Left ventricle myocardium inferior (tissue), 1 donor: ENCODE measurements at places on chromosomes 2 and 18. TPM values are rescaled to one million over a fixed set of nuclear protein-coding genes. Genes with fewer than 3 reads are reported as not detected.

- H3K27ac ChIP-seq = no peak overlapping the region
- no peak overlapping the region for H3K4me3 ChIP-seq
- no peaks in the 10 kb centered on the region for H3K27me3 ChIP-seq
- H3K36me3 ChIP-seq = no peaks in the 10 kb centered on the region
- H3K4me1 ChIP-seq = peaks cover 19% of the 10 kb centered on the region
Observed at GRCh38 chr2:174624895-174625430, 27.4 kb upstream of the WIPF1 start.

DNA sequence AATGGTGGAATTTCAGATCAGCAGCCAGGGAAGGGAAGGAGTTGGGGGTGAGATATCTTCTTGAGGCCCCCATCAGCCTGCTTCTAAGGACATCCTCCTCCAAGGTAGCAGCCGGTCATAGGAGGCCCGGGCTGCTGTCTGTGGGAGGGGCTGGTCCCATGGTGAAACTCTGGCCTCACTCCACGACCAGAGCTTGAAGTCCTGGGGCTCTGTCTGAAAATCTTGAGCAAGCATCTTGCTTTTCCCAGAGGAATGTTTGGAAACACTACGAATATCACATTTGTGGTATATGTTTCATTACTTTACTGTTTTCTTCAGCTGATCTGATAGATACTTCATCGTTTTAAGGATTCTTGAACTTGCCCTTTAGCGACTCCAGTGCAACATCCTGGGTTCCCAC lies 103.7 kb downstream of the CTAGE1 start:
- H3K36me3 ChIP-seq = no peaks in the 10 kb centered on the region
- H3K4me3 ChIP-seq = no peak overlapping the region
- H3K27me3 ChIP-seq = no peaks in the 10 kb centered on the region
- no peak overlapping the region for H3K27ac ChIP-seq
- H3K4me1 ChIP-seq = peaks cover 8% of the 10 kb centered on the region

Gene DES
- 15,954 TPM for total RNA-seq

DNA sequence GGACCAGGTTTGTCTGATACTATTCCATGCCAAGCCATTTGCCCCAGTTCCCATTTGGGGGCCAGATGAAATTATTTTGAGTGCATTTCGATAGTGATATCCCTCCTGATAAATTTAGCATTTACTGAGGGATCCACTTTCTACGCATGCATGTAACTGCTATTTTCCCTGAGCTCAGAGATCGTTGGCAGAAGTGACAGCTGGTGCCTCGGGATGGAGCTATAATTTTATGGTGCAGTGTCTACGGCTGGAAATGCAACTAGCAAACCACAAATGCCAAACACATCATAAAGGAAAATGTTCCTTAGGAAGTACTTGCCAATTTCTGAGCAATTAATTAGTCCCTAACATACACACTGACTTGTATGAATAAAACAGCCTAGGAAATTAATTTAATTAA lies 254.8 kb downstream of the SLC8A1 start:
- no peak overlapping the region for H3K4me3 ChIP-seq
- H3K36me3 ChIP-seq = no peaks in the 10 kb centered on the region
- DNase-seq = no peak
- H3K4me1 ChIP-seq = peaks cover 46% of the 10 kb centered on the region

Gene PNKD
- 75.4 TPM for total RNA-seq

- no peaks in the 10 kb centered on the region for H3K36me3 ChIP-seq
- H3K4me1 ChIP-seq = peaks cover 15% of the 10 kb centered on the region
- H3K27me3 ChIP-seq = peaks cover 3% of the 10 kb centered on the region
- no peak overlapping the region for H3K4me3 ChIP-seq
- no peak overlapping the region for H3K27ac ChIP-seq
Observed at GRCh38 chr2:201955702-201956141, 77.9 kb upstream of the FZD7 start.

DNA sequence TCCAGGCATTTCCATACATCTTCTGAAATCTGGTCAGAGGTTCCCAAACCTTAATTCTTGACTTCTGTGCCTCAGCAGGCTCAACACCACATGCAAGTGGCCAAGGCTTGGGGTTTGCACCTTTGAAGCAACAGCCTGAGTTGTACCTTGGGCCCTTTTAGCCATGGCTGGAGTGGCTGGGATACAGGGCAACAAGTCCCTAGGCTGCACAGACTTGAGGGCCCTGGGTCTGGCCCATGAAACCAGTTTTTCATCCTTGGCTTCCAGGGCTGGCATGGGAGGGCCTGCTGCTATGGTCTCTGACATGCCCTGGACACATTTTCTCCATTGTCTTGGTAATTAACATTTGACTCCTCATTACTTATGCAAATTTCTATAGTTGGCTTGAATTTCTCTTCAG lies 988.8 kb upstream of the CNTNAP5 start:
- H3K4me3 ChIP-seq = no peak overlapping the region
- no peaks in the 10 kb centered on the region for H3K36me3 ChIP-seq
- H3K27ac ChIP-seq = no peak overlapping the region
- no peak for DNase-seq
- no peaks in the 10 kb centered on the region for H3K4me1 ChIP-seq

Gene SH3YL1
- total RNA-seq = 9.8 TPM

Gene PDE1A
- total RNA-seq = 17.3 TPM

DNA sequence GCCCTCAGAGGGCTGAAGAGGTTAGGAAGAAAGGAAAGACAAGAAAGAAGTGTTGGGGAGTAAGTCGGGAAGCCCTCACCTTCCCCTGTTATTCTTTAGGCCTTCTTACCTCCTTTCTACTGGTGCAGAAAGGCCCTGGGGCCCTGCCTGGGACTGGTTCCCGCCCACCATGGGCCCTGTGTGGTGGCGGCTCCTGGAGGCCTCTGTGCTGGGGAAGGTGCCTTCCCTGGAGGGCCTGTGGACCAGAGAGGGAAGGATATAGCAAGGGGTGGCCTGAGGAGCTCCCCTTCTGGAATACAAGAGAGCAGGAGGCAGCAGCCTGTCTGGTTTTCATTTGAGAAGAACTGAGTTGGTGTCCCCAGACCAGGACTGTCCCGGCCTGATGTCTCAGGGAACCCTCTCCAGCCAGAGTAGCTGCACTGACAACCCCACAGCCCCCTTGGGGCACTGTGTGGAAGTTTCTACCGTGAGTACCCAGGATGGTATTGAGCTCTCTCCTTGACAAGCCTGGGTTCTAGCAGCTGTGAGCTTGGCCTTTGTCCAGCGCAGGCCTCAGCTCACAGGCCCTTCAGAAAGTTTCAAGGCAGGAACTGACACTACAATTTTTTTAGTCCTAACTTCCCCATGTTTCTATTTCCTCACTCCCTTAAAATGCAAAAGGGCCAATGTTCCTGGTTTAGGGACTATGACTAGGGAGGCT lies 47.1 kb downstream of the EFR3B start:
- no peak overlapping the region for H3K27ac ChIP-seq
- no peak overlapping the region for H3K4me3 ChIP-seq
- H3K4me1 ChIP-seq = peaks cover 19% of the 10 kb centered on the region
- no peak for DNase-seq

GRCh38 chr18:67876871-67877270 lies 360.4 kb upstream of the DSEL start:
- H3K4me1 ChIP-seq = no peaks in the 10 kb centered on the region
- DNase-seq = no peak
- no peaks in the 10 kb centered on the region for H3K36me3 ChIP-seq
- no peak overlapping the region for H3K4me3 ChIP-seq

DNA sequence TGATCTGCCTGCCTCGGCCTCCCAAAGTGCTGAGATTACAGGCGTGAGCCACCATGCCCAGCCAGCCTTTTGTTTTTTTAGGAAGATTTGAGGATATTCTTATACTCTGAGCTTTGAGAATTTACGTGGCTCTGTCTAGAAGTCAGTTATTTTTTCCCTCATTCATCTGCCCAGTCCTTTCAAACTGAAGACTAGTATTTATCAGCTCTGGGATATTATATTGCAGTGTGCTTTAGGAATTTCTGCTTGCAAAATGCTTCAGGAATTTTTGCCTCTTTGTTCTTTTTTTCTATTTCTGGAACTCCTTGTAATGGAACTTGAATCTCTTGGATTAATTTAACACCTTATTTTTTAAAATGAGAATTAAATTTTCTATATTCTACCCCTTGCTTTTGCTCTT lies 22.6 kb downstream of the ACSL3 start:
- peak overlapping the region; percentile 60 for H3K27ac ChIP-seq
- H3K4me1 ChIP-seq = peaks cover 83% of the 10 kb centered on the region
- H3K36me3 ChIP-seq = no peaks in the 10 kb centered on the region
- no peaks in the 10 kb centered on the region for H3K27me3 ChIP-seq
- no peak overlapping the region for H3K4me3 ChIP-seq

- H3K4me3 ChIP-seq = no peak overlapping the region
- DNase-seq = no peak
- H3K27me3 ChIP-seq = peaks cover 10% of the 10 kb centered on the region
- H3K27ac ChIP-seq = no peak overlapping the region
- H3K4me1 ChIP-seq = peaks cover 27% of the 10 kb centered on the region
Observed at GRCh38 chr2:128492966-128493811, 174.5 kb upstream of the HS6ST1 start.

- no peak overlapping the region for H3K4me3 ChIP-seq
- DNase-seq = peak; percentile 18
- H3K4me1 ChIP-seq = no peaks in the 10 kb centered on the region
- H3K27me3 ChIP-seq = peaks cover under 1% of the 10 kb centered on the region
- H3K27ac ChIP-seq = no peak overlapping the region
Observed at GRCh38 chr18:44507729-44508325, 172.9 kb upstream of the SETBP1 start.

DNA sequence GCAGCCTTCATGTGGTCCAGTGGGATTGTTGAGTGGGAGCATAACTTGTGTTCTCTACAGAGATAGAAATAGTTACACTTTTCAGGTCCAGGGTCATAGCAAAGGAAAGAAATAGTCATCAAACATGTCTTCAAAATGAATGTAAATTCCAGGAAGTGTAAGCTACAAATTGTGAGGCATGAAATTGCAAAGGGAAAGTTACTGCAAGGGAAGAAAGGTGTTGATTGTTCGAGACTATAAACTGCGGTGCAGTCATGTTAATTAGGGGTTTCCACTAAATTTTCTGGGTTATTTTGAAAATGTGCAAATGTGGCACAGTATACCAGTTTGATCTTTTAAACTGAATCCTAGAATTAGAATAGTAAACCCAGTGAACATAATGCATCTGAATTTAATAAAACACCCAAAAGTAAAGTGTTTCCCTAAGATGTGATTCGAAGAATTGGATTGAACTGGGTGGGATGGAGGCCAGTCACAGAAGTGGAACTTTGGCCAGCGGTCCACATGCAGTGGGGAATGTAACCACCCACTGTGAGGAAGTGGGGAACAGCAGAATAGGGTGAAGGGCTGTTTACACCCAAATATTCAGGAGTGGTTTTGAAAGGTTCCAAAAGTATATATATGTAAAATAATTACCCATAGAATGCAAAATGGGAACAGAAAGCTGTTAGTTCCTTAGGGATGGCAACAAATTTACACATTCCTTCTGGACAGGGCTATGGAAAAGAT lies 126.5 kb upstream of the CCDC68 start:
- no peaks in the 10 kb centered on the region for H3K27me3 ChIP-seq
- H3K4me3 ChIP-seq = no peak overlapping the region
- H3K27ac ChIP-seq = no peak overlapping the region
- no peak for DNase-seq
- H3K36me3 ChIP-seq = no peaks in the 10 kb centered on the region

Gene TEX44
- total RNA-seq = not detected

DNA sequence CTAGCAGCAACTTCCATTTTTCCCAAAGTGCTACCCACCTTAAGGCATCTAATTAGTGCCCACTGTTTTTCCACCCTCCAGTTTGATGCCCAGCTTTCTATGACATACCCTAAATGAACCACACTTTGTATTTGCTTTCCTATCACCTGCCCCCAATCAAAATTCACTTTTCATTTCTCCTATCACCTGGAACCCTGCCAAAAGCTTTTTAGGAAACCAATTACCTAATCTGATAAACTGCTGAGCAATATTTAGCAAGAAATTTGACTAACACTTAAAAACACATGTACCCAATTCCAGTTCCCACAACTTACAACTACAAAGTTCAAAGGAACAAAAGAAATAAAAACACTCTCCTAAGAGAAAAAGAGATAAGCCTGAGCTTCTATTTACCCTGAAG lies 71.7 kb downstream of the IKZF2 start:
- H3K27me3 ChIP-seq = no peaks in the 10 kb centered on the region
- H3K36me3 ChIP-seq = no peaks in the 10 kb centered on the region
- DNase-seq = no peak
- no peak overlapping the region for H3K4me3 ChIP-seq

DNA sequence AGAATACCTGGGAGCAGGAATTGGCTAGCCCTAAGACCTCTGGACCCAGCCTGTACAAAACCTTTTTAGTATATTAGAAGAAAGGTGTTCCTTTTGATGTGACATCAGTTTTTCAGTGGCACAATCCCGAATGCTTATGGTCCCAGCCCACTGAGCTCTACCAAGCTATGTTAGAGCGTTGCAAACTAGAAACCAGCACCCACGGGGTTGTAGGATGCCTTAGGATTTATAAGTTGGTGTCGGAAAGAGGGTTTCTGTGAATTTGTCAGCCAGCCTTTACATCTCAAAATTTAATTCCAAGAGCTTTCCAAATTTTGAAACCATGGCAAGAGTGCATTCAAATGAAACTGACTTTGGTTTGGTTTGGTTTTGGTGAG lies 499 bp upstream of the LMAN1 start:
- no peaks in the 10 kb centered on the region for H3K27me3 ChIP-seq
- DNase-seq = no peak
- H3K27ac ChIP-seq = peak overlapping the region; percentile 93
- peak overlapping the region; percentile 96 for H3K4me3 ChIP-seq
- H3K36me3 ChIP-seq = peaks cover 16% of the 10 kb centered on the region

Gene CYP27C1
- 0.11 TPM for total RNA-seq

- H3K27me3 ChIP-seq = no peaks in the 10 kb centered on the region
- H3K4me3 ChIP-seq = no peak overlapping the region
- H3K27ac ChIP-seq = no peak overlapping the region
- H3K36me3 ChIP-seq = no peaks in the 10 kb centered on the region
Observed at GRCh38 chr2:44668336-44668735, 273.2 kb upstream of the SIX3 start.

DNA sequence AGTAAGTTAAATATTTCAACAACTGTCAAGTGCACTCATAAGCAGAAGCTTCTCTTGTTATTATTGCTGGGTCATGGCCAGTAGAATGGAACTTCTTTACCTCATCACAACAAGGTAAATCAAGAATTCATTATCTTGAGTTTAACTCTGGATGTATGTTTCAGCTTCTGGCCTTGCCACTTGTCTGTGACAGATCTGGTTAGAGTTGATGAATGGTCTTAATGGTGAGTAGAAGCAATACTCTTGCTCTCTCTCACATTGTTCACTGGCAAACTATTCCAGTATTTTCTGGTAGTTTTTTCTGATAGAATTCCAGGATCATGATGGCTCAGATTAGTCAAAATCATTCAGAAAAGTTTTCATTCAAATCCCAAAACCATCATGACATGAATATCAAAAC lies 51.3 kb upstream of the NR4A2 start:
- no peaks in the 10 kb centered on the region for H3K4me1 ChIP-seq
- H3K27ac ChIP-seq = no peak overlapping the region
- no peak overlapping the region for H3K4me3 ChIP-seq
- H3K27me3 ChIP-seq = peaks cover 21% of the 10 kb centered on the region
